NCI-H1105 treated with DMSO at 0.1 percent for 48 hours (cell line): ENCODE measurements at places on chromosomes 1 and 21.
A peak's percentile ranks its signal among the peaks of the same experiment; 100 is the strongest.

DNA sequence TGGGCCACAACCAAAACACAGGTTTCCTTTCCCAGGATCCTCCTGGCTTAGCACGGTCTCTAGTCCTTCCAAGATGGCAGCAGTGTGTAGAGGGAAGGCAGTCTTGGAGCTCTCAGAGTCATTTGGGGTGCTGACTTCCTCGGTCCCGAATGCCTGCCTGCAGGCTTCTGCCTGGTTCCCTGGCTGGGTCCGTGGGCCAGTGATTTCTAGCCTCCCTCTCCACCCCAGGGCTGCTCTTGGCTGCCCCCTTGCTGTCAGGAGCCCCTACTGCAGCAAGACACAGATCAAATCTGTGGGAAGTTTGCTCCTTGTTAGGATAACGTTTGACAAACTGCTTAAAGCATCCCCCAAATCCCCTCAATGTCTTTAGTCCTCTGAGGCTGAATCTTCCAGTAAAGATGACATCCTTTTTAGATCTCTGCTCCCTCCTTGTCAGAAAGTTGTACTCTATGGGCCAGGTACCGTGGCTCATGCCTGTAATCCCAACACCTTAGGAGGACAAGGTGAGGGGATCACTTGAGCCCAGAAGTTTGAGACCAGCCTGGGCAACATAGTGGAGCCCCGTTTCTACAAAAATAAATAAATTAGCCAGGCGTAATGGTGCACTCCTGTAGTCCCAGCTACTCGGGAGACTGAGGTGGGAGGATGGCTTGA is 272.5 kb downstream of the RRAGC start:
- DNase-seq = peak; percentile 24

DNA sequence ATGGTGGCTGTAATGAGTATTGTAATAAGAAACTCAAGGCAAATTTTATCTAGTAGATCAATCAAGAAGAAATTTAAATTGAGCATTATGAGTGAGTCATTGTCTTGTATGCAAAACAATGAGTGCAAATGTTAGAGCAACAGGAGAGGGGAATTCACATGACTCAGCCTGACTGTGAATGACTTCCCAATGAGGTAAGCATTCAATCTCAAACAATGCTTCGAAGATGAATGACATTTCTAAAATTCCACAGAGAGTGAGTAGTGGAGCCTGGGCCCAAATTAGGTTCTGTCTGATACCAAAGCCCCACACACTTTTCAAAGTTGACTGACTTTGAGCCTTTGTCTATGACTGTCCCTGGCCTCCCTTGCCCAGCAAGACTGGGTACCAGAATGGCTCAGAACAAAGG is 738.0 kb downstream of the PTPRU start:
- no peak for DNase-seq

DNA sequence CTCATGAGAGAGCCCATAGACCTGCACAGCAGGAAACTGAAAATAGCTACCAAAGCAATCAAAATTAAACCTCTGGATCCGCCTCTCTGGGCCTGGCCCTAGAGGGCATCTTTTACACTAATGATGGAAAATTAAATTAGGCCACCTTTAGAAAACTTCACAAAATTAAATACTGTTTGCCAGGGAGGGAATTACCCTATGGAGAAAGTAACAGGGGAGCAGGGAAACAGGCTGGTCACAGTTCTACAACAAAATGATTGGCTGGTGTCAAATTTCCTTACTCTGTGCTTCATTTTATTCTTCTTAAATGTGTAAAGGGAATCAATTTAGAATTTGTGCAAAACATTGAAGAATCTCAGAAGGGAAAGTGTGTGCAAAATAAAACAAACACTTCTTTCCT is 62.4 kb downstream of the SPATA46 start:
- DNase-seq = no peak

- no peak for DNase-seq
These were observed 72.8 kb upstream of the CD55 start for GRCh38 chr1:207248544-207249198.

DNA sequence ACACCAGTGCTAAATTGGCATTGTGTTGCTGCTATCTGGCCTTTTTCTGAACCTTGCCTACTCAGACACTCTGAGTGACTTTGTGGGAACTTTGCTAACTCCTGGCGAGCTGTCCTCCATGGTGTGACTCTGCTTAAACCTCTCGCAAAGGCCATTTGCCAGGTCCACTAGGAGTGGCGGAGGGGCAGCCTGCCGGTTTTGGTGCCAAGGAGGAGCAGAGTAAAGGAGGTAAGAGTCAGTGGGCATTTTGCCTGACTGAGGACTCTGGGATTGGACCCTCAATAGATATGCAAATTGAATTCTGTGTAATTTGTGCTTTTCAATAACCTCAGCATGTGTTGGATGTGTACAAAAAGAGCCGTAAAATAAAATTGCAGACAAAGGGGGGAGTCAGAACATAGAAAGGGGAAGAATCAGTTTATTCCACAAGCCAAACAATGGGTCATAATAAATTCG is 386.6 kb upstream of the NFIA start:
- DNase-seq = no peak

DNA sequence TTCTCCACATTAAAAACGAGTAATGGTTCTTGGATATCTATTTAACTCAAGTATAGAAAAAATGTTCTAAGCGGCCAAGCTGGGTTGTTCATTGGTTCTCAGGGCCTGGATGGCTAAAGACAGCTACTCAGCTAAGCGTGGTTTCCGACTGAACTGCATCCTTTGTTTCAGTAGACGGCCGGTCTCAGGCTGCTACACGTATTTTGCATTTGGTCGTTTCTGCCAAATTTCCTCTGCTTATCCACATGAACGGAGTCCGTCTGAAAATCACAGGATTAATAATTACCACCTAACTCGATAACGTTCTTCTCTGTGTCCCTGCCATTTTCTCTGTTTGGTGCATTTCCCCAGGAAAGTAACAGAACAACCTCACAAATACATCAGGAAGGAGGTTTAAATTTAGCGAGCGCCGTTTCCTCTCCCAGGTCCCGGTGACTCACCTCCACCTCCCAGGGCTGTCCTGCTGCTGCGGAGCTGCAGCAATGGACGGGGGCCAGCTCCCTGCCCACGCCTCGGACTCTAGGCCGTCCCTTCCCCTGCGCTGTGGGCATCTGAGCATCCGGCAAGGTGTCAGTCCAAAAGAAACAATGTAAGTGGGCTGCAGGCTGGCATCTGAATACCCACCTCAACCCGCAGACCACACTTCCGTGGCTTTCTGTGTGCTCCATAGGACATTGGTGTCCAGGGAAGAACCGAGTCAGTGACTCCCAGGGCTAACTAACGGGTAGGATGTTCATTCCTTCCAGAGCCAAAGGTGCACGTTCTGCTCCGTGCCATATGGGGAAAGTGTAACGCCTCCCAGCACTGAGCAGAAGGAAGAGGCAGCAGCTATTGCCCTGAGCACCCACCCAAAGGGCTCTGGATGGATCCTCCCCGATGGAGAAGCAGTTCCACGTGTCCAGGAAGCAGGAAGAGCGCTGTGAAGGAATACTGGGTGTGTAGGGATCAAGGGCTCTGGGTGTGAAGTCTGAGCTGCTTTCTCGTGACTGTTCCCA is 4.1 kb upstream of the GABRD start:
- no peak for DNase-seq

DNA sequence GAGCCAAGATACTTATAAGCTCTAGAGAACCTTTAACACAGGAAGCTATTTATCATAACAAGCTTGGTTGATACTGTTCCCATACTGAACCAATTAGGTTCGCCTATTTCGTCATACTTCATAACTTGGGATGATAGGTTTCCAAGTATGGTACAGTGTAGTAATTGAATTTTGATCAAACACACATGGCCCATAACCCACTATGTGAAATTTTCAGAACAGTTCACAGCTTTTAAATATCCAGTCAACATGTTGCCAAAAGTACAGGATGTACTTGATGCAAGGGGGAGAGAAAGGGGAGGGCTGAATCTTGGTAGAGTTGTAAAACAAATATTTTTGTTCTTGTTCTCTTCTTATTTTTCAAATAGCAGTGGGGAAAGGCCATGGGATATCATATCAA is 86.6 kb downstream of the TM2D1 start:
- no peak for DNase-seq

DNA sequence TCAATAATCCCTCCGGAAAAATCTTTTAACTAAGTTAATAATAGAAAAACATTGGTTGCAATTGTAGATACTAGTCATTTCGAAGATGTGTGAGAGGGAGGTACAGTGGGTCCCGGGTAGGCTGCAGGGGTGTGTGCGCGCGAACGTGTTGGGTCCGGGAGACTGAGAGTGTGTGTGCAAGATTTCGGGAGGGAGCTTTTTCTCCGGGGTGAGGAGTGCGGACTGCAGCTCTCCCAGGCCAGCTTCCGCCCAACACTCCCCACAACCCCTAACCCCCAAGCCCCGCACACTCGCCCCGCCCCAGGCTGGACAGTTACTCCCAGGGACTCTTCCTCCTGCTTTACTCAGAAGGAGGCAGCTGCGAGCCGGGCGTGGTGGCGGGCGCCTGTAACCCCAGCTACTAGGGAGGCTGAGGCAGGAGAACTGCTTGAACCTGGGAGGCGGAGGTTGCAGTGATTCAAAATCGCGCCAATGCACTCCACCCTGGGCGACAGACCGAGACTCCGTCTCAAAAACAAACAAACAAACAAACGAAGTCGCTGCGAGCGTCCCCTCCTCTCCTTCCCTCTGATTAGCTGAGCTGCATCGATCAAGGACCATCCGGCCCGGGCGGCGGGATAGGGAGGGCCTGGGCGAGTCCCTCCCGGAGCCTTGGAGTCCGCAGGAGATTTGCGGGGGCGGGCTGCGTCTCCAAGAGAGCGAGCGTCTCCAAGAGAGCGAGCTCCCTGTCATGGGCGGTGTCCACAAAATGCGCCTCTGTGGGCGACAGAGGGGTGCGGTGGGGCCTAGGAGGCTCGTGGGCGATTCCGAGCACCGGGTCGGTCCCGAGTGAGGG is 28.3 kb upstream of the PPM1J start:
- no peak for DNase-seq

DNA sequence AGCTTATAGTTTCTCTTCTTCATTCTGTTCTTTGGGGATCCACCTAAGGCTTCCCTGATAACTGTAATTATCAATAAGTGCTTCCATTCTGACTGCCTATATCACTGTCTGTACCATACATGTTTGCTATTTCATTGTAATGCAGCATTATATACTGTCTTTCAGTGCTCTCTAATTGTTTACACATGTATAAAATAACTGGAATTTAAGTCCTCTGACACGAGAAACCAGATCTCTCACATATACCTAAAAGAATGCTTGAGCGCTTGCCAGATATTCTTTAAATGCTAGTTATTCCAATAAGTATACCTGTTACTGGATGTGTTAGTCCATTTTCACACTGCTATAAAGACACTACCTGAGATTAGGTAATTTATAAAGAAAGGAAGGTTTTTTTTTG is 34.7 kb downstream of the CELF3 start:
- DNase-seq = no peak

DNA sequence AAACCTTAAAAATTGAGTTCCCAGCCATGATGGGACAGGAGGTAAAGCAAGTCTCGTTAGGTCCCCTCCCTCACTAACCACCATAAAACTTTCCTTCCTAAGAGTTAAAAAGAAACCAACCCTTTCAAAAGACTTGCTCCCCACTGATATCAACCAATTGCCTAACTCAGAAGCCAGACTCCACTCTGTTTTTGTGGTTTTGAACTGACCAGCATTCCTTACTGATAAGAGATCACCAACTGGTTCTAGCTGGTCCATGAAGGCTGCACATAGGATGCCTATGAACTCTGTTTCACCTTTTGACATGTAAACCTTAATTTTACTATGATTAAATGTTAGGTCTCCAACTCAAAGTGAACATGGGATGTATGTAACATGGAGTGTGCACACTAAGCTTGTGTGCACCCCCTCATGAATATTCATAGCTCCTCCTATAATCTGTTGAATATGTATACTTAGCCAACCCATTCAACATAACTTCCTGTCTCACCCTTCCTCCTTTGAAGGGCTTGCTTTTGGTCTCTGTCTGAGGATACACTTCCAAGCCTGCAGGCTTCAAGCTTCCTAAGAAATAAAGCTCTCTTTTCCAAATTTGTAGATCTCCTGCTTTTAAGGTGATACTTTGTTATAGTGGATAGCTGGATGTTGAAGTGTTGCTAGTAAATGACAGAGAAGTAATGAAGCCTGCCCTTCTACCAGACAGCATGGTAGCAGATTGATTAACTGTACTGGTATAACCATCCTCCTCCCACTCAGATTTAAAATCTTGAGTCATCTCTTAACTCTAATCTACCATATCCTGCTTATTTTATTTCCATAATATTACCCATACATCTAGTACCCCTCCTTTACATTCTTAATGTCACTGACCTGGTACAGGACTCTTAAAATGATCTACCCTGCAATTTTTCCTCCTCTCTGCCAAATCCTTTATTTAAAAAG is 95.6 kb downstream of the ZNF644 start:
- DNase-seq = no peak

- DNase-seq = no peak
These were observed 243.2 kb downstream of the PTBP2 start for GRCh38 chr1:96964761-96965160.
